Amygdala (tissue), 56 donors: ENCODE measurements at places on chromosomes 6 and 20.
A peak's percentile ranks its signal among the peaks of the same experiment; 100 is the strongest.

- DNase-seq = no peak
These were observed 61.3 kb downstream of the ATRN start for GRCh38 chr20:3532089-3532615.

DNA sequence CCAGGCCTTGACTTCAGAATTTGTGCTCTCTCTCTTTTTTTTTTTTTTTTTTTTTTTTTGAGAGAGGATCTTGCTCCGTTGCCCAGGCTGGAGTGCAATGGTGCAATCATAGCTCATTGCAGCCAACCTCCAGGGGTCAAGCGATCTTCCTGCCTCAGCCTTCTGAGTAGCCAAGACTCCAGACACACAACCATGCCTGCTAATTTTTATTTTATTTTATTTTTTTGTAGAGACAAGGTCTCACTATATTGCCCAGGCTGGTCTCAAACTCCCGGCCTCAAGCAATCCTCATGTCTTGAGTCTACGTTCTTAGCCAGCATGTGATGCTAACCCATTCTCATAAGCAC lies 19.4 kb downstream of the TGM2 start:
- DNase-seq = no peak

- DNase-seq = no peak
These were observed 25.4 kb downstream of the TMEM244 start for GRCh38 chr6:129835691-129836090.

- no peak for DNase-seq
These were observed 541.7 kb upstream of the FLRT3 start for GRCh38 chr20:14879020-14879697.

GRCh38 chr6:118297821-118298220 lies 250.3 kb upstream of the PLN start:
- no peak for DNase-seq

- DNase-seq = no peak
These were observed 451 bp upstream of the HSF2 start for GRCh38 chr6:122399055-122399347.

- no peak for DNase-seq
These were observed 1170.0 kb upstream of the CITED2 start for GRCh38 chr6:140544431-140544830.

- no peak for DNase-seq
These were observed 11.4 kb downstream of the TRIM38 start for GRCh38 chr6:25973923-25974555.

DNA sequence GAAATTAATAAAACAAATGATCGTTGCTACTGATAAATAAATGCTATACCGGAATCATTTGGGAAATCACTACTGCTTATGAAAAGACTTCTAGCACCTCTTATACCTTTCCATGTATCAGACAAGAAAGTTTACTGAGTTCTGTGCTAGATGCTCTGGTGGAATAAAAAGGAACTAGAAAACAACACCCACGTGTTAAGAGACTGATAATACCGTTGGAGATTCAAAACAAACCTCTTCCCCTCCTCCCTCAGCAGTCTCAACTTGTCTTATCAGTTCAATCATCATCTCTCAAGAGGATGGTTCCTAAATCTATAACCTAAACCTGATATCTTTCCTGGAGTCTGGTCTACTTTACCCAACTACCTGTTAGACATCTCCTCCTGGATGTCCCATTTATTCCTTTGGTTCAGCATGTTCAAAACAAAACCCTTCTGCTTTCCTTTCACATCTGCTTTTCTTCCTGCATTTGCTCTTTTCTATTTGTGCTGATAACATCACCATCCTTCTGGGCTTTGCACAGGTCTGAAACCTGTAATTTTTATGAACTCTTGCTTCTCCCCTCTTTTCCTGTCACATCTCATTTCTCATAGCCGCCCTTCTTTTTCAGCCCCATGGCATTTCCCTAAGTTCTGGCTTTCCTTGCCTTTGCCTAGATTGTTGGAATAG lies 122.2 kb downstream of the COL19A1 start:
- no peak for DNase-seq

DNA sequence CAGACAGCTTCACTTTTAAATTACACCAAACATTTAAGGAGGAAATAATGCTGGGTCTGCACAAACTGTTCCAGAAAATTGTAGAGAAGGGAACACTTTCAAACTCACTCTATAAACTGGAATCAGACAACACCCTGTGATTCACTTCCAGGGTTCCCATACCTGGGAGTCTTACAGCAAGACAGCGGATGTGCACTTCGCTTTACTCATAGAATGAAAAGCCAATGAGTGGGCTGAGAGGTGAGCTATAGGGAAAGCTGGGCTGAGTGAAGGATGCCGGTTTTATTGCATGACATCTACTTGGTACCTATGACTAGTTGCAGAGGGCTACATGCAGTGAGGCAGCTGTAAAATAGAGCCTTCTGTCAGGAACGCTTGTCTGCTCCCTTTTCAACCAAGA lies 152.1 kb downstream of the FNDC1 start:
- no peak for DNase-seq

GRCh38 chr20:55919956-55920355 lies 85.4 kb downstream of the CBLN4 start:
- no peak for DNase-seq

DNA sequence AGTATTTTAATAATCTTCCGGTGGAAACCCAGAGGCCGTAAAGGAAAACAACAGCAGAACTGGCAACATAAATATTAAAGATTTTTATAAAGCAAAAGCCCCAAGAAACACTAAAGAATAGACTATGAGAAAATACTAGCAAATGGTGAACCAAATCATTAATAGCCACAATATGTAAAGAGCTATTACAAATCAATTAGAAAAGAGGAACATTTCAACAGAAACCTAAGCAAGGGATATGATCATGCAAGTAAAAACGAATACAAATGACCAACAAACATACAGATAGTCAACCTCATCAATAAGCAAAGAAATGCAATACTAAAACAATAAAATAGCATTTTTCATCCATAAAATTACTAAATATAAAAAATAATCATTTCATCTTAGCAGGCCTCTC lies 3.6 kb downstream of the FBXL4 start:
- no peak for DNase-seq

GRCh38 chr20:15882553-15882952 lies 690.7 kb downstream of the KIF16B start:
- no peak for DNase-seq

- no peak for DNase-seq
These were observed 568.4 kb upstream of the MAP3K7 start for GRCh38 chr6:91155129-91155785.

DNA sequence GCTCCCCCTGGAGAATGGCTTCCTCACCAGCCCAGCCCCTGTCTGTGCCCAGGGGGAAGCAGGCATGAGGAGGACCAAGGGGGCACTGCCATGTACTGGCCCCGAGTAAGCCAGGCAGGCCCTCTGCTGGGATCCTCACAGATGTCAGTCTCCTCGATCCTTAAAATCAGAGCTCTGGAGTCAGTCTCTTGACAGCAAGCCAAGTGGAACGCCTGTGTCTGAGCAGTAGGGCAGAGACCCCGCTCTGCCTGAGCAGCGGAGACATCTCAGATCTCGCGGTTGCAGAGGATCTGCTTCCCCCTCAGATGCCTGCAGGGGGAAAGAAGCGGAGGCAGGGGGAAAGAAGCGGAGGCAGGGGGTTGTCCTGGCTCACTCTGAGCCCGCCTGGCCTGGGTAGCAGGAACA lies 92.6 kb downstream of the SNX5 start:
- no peak for DNase-seq

DNA sequence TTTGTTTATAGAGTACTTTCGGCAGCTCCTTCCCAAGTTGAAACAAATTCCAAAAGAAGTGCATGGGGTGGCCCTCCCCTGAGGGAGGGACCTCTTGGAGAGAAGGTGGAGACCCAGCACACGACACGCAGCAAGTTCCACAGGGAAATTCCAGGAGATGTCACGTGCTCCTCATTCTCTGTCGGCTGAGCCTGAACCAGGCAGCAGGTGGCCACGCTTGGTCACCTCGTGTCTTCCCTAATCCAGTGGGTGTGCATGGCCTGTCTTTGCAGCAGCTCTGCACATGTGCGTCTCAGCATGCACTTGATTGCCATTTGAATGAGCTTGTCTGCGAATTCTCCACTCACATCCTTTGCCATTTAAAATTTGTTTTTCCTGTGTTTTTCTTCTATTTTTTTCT lies 357.4 kb downstream of the CDH4 start:
- no peak for DNase-seq

DNA sequence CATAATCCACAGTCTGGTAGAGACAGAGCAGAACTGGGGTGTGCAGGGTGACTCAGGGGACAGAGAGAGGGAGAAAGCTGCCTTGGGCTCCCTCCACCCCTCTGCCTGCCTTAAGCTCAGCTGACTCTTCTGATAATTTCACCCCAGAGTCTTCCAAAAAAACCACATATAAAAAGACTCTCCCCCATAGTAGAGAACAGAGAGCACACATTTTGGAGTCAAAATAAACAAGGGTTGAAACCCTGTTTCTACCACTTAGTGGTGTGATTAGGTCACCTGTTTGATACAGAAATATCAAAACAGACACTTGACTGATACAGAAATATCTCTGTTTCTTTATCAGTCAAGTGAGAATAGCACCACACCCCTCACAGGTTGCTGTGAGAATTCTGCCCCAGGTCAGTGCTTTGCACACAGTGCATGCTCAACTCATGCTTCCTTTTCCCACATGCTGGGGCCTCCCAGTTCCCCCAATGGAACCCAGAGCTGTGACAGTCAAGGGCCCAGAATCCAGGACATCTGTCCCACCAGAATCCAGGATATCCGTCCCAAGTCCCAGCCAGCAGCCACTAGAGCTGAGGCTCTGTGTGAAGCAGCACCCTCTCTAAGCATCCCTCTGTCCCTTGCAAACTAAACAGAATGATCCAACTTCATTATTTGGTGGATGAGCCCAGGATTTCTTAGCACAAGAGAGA lies 1.2 kb downstream of the TREML2 start:
- no peak for DNase-seq

- no peak for DNase-seq
These were observed 77.9 kb downstream of the RFX6 start for GRCh38 chr6:116954938-116955337.

DNA sequence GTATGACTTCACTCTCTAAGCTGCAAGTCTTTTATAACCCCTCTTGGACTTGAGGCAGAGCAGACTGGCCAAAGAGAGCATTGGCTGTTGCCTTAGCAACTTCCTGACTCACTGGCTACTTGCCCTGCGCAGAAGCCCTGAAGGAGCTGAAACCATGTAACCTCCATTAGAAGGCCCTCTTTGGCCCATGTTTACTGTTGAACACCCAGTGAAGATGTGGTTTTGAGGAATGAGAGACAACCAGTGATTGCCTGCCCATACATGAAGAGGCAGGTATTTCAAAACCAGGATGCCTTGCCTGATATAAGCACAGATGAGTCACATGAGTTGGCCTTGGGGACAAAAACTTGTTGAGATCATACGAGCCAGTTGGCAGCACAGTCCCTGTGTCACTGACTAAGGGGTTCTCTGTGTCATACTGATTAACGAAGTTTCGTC lies 182.5 kb downstream of the EDN1 start:
- no peak for DNase-seq

- no peak for DNase-seq
These were observed 5.6 kb upstream of the PXMP4 start for GRCh38 chr20:33725607-33726264.

GRCh38 chr6:47413752-47414422 lies 63.7 kb upstream of the CD2AP start:
- DNase-seq = no peak

DNA sequence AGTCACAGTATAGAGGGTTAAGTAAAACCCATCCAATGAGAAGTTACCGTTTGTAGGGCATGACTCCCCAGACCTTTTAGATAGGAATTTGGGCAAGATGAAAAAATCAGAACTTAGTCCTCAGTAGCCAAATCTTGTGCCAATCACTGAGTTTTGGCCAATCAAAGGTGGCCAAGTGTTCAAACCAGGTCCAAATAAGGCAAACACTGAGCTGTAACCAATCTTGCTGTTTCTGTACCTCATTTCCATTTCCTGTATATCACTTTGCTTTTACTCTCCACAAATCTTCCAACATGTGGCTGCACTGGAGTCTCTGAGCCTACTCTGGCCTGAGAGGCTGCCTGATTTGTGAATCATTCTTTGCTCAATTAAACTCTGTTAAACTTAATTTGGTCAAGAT lies 81.8 kb upstream of the GPR6 start:
- no peak for DNase-seq

- no peak for DNase-seq
These were observed 35.9 kb upstream of the FAM50B start for GRCh38 chr6:3813150-3813780.

- DNase-seq = no peak
These were observed 8.3 kb downstream of the PPP1R3G start for GRCh38 chr6:5093231-5094015.

- no peak for DNase-seq
These were observed 41.4 kb downstream of the MOXD1 start for GRCh38 chr6:132359886-132360285.

GRCh38 chr20:56215115-56215514 lies 33.4 kb upstream of the MC3R start:
- DNase-seq = no peak

- DNase-seq = no peak
These were observed 41.2 kb downstream of the LRFN2 start for GRCh38 chr6:40545954-40546353.

- no peak for DNase-seq
These were observed 89.3 kb downstream of the CDC5L start for GRCh38 chr6:44476849-44477248.

- DNase-seq = no peak
These were observed 35.8 kb downstream of the NFATC2 start for GRCh38 chr20:51506527-51507215.

DNA sequence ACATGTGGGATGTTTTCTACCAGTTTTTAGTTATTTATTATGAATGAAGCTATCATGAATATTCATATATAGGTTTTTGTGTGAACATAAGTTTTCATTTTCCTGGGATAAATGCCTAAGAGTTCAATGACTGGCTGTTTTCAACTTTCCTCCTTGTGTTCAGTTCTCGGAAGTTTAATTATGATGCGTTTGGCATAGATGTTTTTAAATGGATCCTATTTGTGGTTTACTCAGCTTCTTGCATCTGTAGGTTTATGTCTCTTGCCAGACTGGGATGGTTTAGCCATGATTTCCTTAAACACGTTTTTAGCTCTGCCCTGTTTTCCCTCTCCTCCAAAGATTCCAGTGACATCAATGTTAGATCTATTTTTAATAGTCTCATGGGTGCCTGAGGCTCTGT lies 411.1 kb upstream of the CDH4 start:
- no peak for DNase-seq

GRCh38 chr20:64245746-64246595 lies 9.6 kb upstream of the PCMTD2 start:
- DNase-seq = no peak

GRCh38 chr6:10725716-10726115 lies 2.8 kb downstream of the TMEM14C start:
- DNase-seq = peak; percentile 23

GRCh38 chr20:44585057-44585963 lies 2.9 kb downstream of the PKIG start:
- no peak for DNase-seq
